ENCODE measurements at places on chromosomes 3 and 15.

DNA sequence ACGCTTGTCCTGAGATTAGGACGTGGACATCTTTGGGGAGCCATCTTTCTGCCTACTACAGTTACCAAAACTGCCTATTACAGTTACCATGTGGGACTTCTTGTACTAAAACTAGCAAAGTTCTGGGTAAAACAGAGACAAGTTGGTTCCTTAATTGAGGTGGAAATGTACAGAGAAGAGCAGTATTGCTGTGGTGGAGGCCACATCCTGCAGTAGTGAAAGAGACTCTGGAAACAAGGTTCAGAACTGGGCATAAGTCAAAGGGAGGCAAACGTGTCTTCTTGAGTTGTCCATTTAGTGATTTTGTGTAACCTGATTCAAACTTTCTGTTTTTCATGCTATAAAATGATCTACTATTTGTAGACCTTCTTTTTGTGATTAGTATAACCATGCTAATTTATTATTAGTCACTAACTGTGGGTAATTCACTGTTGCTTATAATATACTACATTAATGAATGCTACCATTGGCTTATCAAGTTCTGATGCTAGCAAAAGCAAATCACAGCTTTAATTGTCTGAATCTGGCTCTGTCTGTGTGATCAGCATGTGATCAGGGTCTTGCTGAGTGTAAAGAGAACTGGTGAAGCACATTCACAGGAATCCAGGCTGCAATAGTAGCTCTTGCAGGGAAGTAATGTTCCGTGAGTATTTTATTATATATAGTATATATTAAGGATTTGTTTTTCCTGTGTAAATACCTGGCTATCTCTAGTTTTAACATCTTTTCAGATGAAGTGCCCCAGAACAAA, 207.9 kb upstream of the GAP43 start:
- no peak for DNase-seq

DNA sequence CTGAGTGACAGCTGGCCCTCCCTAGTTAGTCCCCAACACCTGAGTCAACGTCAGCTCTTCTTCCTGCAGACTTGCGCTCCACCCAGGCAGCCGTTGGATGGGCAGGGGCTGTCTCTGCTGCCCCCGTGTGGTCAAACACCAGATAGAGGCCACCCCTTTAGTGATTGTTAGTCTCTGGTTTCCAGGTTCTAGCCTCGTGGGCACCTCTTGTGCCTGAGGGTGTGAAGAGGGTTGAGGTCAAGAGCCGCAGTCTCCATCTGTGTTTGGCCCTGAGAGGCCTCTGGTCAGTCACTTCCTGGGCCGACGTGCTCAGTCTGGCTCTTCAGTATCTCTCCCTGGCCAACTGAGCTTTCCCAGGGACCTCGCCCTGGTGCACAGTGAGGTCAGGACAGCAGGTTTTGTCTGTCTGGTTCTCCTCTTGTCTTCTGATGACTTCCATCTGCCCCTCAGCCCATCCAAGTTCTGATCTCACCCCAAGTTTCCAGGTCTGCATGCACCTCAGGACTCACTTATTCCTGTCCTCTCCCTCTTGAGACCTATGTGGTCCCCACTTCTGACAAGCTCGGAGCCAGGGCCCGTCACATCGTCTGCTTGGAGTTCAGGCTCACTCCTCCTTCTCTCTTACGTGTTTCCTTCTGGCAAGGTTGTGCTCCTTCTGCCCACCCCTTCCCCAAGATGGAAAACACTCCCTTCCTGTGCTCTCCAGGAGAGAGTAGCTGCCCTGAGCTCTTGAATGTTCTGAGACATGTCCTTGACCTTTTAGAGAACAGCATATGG, 20.9 kb downstream of the CD276 start:
- DNase-seq: no peak

DNA sequence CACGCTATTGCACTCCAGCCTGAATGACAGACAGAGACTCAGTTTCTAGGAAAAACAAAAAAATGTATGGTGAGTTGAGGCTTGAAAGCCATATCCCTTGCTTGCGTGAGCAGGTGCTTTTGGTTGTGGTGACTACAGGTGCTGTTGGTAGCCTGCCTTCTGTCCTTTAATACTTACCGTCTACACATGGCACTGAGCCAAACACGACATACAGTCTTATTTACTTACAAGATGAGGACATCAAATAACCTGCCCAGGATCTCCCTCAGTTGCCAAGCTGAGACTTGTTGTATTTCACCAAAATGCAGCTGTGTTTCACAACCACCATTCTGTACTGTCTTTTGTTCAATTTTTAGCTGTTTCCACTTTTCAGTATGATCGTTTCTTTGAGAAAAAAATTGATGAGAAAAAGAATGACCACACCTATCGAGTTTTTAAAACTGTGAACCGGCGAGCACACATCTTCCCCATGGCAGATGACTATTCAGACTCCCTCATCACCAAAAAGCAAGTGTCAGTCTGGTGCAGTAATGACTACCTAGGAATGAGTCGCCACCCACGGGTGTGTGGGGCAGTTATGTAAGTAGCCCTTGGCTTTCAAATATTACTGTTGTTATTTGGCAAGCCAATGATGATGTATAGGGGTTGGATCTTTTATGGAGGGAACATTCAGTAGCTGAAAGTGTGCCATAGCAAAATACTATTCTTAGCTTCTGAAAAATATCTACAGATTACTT, 6.5 kb downstream of the ALAS1 start:
- DNase-seq: peak; percentile 83

GRCh38 chr15:28955993-28956421, 70.2 kb downstream of the APBA2 start:
- DNase-seq: no peak

DNA sequence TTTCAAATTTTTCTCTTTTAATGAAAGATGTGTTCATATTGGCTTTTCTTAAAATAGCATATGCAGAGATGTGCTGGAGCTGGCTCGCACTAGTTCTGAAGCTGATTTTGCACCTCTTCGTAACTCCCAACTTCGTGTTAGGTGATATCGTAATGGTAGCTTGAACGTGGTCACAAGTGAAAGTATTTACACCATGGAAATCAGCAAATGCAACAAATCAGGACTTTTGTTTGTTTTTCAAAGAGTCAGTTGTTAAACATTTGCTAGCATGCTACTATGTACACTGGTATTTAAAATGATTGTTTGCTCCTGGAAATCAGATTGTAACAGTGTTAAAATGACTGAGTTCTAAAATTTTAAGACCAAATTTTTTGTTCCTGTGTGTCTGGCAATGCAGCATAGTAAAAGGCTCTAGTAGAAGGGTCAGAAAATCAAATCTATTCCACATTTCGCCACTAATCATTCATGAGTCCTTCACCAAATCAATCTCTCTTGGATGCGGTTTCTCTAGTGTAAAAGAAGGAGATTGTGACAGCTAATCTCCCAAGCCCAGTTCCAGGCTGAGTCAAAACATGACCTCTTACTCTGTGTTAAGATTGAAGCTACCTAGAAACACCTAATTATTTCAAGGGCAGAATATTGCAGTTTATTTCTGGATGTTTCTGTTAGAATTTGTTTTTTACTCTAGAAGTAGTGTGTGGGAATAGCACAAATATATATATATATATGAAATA, 34.3 kb upstream of the CMC1 start:
- no peak for DNase-seq

DNA sequence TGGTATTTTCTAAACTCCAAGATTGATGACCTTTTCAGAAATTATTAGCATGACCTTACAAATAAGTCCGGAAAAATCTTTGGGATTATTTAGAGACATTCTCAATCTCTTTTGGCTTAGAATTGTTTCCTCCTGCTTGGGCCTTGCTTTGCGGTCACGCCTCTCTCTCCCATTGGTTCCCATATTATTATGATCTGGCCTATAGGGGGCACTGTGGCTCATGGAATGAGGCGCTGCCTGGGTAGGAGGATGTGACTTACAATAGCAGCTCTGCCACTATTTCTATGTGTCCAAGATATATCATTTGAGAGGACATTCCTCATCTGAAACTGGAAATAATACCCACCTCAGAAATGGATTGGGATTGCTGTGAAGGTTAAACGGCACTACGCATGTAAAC, 464.9 kb downstream of the MFSD1 start:
- no peak for DNase-seq

DNA sequence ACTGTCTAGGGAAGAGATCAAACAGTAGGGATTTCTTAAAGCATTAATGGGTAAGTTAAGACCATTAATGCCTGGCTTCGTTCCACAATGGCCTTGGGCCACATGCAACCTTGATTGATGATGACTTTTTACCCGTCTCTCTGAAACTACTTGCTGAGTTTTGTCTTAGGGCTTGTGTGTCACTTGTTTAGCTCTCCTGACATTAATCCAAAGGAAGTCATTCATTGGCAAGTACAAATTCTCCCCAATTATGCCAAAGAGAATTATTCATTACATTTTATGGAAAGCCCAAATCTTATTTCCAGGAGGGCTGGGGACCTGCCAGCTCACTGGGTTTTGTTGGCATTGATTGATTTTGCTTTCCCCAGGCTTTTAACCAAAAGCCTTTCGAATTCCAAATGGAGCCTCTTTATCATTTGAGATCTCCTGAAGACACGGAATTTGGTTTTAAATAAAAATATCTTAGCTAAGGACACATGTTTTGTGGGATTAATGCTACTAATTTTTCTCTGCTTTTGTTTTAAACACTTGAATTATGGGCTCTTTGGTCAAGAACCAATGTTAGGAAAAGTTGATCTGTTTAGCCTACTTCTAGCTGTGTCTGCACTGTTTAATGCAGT, 40.7 kb downstream of the SERPINI1 start:
- no peak for DNase-seq

DNA sequence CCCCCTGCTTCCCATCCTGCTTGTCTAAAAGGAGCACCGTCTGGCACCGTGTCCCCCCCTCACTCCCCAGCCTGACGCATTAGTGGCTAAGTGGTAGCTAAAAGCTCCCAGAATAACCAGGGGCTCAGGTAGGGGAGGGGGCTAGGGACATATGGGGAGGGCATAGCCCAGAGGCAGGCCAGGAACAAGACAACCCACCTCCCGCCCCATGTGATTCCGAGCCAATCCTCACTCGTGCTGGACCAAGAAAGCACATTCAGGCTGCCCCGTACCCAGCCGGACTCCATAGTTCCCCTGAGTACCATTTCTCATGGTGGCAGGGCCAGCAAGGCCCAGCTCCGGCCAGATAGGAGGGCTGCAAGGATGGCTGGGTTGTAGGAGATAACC, 11.5 kb downstream of the SEMA7A start:
- DNase-seq: no peak

Data from DMS153 (cell line).